ENCODE measurements at places on chromosomes 4 and X. TPM values are rescaled to one million over a fixed set of nuclear protein-coding genes. Genes with fewer than 3 reads are reported as not detected.

PNMA5 gene
- total RNA-seq, result not detected

RHOXF2B gene
- not detected for total RNA-seq

CLNK gene
- not detected for total RNA-seq

SGCB gene
- total RNA-seq, result 28.0 TPM

ATOH1 gene
- total RNA-seq, result not detected

GLRA3 gene
- not detected for total RNA-seq

Measured in melanocyte of skin (primary cell).